Skin of body (tissue), 3 donors: ENCODE measurements at places on chromosomes 5 and 9. TPM values are rescaled to one million over a fixed set of nuclear protein-coding genes. Genes with fewer than 3 reads are reported as not detected.

DNA sequence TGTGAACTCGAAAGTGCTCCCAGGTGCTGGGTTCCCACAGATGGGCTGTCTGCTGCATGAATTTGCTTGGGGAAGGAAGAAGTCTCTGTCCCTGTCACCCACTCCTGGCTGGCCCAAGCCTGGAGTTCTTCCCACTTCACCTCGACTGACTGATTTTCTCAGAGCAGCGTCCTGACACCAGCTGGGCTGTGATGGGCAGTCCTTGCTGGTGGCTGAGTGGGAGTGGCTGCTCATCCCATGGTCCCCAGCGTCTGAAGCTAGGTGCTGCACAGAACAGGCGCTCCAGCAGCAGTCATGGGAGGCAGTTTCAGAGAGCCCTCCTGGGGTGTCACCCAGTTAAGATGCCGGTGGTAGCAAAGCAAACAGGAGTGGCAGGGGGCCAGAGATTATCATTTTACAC is 10.1 kb upstream of the NEURL1B start:
- no peak for DNase-seq

DNA sequence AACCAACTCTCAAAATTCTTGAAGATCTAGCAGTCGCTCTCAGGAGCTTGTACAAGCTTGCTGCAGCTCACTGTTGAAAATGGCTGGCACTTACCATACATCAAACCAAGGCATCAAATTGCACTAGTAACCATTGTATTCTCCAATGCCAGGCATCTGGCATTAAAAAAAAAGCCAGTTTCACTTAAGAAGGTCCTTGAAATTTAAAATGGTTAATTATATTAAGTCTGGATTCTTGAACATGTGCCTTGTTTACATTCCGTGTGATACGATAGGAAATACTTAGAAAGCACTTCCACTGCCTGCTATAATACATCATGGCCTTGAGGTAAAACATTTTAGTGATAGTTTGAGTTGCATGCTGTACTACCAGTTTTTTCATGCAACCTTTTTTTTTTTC is 300.7 kb downstream of the KDM4C start:
- DNase-seq: no peak

DNA sequence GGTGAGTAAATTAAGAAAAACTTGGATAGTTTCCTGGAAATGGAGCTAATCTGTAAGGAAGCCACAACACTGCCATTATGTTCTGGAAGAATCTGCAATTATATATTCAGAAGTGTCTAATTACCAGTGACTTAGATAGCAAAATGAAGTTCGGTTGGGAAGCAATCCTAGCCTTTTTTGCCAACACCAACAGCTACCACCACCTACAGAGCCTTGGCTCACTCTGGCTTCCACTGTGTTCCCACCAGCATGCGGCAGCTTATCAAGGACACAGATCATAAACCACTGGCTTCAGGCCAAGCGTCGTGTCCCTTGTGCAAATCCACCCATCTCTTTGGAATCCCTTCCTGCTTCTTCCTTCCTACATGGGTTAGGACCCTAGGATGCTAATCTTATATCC is 118.0 kb upstream of the PCA3 start:
- no peak for DNase-seq

Gene GPX3
- total RNA-seq: 31.1 TPM

Gene PNPLA7
- 4.4 TPM for total RNA-seq

- DNase-seq: no peak
These were observed 305.4 kb upstream of the MSX2 start for GRCh38 chr5:174418809-174419539.

GRCh38 chr5:145697251-145697990 is 137.7 kb downstream of the PRELID2 start:
- no peak for DNase-seq

Gene SHOC1
- 0.79 TPM for total RNA-seq

- no peak for DNase-seq
These were observed 5.4 kb downstream of the GDA start for GRCh38 chr9:72154468-72155285.

DNA sequence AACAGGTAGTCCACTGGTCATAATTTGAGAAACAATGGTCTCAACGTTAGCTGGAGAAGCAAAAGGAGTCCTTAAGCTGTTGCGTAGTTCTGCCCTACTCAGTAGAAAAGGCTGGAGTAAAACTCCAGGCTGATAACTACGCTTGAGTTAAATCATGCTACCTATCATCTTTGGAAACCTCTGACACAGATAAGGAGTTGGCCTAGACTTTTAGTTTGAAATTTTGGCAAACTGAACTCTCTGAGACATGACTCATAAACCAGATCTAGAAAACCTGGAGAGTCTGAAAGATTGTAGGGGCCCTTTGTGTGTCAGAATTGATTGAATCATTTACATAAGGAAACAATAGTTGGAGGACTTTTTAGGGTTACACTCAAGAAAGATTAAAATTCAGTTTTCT is 26.3 kb downstream of the NMUR2 start:
- DNase-seq: no peak

Gene MAMDC2
- total RNA-seq: 11.8 TPM

DNA sequence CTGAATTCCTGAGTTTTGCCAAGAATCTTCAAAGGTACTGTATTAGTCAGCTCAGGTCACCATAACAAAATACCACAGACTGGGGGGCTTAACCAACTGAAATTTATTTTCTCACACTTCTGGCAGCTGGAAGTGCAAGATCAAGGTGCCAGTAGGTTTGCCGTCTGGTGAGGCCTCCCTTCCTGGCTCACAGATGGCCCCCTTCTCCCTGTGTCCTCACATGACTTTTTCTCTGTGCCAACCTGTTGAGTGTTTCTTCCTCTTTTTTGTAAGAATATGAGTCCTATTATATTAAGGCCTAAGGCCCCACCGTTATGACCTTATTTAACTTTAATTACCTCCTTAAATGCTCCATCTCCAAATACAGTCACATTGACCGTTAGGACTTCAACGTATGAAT is 156.1 kb upstream of the KIF2A start:
- no peak for DNase-seq

Gene NOXA1
- total RNA-seq: 0.30 TPM

Gene PLPP7
- 4.6 TPM for total RNA-seq

Gene FAM240B
- total RNA-seq: not detected

DNA sequence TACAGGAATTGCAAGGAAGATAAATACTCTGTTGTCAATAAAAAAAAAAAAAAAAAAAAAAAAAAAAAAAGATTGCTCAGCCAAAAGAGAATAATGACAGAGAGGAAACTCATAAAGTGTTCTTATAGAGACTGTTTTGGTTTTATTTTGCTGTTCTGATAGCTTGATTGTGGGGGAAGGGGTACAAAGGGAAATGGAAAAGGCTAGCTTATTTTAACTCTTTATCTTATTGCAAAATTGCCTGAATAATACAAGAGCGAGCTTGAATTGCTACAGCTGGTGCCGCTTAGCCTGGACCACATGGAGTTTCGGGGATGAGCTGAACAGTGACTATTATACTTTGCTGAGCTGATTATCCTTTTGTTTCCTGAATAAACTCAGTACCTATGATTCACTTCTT is 31.0 kb upstream of the SHISAL2B start:
- no peak for DNase-seq

DNA sequence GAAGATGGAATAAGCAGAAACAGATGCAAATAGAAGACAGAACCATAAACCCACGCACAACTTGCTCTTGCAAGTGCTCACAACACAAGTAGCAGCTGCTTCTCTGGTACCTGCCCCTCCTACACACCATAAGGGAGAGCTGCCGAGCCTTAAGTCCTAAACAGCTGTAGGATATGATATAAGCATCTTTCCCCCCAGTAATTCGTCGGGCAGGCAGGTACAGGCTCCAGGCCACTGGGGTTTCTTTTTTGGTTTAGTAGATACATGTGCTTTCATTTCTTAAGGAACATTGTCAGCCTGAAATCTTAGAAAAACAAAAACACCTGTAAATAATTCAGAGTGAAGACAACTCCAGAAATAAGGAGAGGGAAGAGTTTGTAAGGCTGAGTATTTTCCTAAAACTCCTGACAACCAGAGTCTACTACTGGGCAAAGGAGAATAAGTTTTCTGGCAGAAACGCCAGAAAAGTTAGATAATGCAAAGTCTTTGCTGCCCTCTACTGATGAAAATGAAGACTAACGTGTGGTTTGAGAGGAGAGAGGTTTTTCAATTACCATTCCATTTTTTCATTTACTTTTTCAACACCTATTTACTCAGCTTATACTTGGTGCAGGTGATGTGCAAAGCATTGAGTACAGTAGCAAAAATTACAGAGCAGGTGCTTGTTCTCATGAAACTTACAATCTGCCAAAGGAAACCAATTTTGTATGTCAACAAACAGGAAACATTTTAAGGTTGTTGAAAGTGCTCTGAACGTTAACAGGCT is 20.1 kb upstream of the TCERG1 start:
- peak; percentile 38 for DNase-seq

DNA sequence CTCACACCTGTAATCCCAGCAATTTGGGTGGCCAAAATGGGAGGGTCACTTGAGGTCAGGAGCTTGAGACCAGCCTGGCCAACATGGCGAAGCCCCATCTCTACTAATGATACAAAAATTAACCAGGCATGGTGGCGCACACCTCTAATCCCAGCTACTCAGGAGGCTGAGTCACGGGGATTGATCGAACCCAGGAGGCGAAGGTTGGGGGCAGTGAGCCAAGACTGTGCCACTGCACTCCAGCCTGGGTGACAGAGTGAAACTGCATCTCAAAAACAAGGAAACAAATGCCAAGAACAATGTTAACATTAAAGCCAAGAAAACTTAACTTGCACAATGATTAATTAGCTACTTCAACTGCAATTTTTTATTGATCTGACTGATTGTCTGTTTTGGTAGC is 202.6 kb downstream of the ARRDC3 start:
- no peak for DNase-seq

Gene CA9
- 2.2 TPM for total RNA-seq

- peak; percentile 45 for DNase-seq
These were observed 1.1 kb upstream of the TENT4A start for GRCh38 chr5:6712142-6712576.

Gene FAXDC2
- 26.7 TPM for total RNA-seq

GRCh38 chr5:138649316-138649720 is 74.1 kb upstream of the HSPA9 start:
- DNase-seq: no peak

Gene DDX4
- not detected for total RNA-seq

DNA sequence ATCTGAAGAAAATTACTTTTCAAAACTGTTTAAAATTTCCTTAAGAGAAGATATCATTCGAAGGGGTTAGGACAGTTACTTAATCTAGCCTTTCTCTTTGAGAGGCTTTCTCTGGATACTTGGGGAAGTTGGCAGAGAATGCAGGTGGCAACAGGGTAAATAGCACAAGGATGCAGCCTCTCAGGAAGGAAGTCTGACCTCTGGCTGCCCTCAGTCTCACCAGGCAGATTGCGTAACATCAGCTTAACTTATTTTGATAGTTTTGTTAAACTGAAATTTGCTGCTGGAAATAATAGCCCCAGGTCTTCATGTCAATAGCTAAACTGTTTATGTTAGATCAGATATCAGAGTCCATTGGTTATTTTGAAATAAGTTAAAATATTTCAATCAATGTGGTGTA is 20.4 kb downstream of the CCDC192 start:
- peak; percentile 21 for DNase-seq

GRCh38 chr5:166165596-166165995 is 2125.8 kb upstream of the WWC1 start:
- DNase-seq: no peak

Gene CDH6
- total RNA-seq: 6.9 TPM

- DNase-seq: no peak
These were observed 52.2 kb upstream of the SPINK5 start for GRCh38 chr5:148011398-148012137.

Gene ARID3C
- total RNA-seq: not detected

DNA sequence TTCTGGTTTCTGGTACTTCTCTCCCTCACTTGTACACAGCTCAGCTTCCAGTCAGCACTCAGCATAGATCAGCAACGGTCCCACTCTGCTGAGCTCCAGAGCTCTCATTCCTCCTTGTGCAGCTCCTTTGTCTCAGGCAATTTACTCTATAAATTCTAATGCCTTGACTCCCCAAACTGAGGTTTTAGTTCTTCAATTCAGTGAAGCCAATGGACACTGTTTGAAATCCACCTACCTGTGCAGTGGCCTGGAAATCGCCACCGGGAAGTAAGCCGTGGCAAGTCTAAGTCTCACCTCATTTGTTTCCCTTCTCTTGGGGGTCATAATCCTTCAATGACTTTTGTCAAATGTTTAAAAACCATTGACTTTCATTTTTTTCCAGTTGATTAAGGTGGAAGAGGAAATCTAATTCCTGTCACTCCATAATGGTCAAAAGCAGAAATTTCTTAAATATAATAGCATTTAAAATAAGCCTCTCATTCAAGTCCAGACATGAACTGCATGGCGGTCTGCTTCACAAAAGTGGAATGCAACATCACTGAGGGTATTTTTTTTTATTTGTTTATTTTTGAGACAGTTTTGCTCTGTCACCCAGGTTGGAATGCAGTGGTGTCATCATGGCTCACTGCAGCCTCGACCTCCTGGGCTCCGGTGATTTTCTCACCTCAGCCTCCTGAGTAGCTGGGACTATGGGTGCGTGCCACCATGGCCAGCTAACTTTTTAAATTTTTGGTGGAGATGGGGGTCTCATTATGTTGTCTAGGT is 79.6 kb downstream of the C7 start:
- no peak for DNase-seq

DNA sequence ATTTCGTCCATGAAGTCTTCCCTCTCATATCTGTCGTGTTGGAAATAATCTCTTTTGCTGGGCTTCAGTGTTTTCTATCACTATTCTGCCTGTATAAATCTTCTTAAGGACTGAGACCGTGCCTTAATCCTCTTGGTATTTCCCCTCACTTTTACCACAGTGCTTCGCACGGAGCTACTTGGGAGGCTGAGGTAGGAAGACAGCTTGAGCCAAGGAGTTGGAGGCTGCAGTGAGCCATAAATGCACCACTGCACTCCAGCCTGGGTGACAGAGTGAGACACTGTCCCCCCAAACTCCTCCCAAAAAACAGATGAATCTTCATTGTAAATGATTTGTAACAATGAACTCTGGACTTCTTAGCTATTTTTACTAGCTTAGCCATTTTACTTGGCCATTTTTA is 57.8 kb downstream of the PHAX start:
- DNase-seq: no peak

Gene CEL
- total RNA-seq: 0.79 TPM

- DNase-seq: no peak
These were observed 257.7 kb downstream of the TLE1 start for GRCh38 chr9:81431641-81432040.

GRCh38 chr5:157351802-157352092 is 85.8 kb downstream of the CYFIP2 start:
- DNase-seq: no peak

Gene IL31RA
- 13.2 TPM for total RNA-seq

- no peak for DNase-seq
These were observed 1381.4 kb upstream of the CDH6 start for GRCh38 chr5:29811914-29812679.

DNA sequence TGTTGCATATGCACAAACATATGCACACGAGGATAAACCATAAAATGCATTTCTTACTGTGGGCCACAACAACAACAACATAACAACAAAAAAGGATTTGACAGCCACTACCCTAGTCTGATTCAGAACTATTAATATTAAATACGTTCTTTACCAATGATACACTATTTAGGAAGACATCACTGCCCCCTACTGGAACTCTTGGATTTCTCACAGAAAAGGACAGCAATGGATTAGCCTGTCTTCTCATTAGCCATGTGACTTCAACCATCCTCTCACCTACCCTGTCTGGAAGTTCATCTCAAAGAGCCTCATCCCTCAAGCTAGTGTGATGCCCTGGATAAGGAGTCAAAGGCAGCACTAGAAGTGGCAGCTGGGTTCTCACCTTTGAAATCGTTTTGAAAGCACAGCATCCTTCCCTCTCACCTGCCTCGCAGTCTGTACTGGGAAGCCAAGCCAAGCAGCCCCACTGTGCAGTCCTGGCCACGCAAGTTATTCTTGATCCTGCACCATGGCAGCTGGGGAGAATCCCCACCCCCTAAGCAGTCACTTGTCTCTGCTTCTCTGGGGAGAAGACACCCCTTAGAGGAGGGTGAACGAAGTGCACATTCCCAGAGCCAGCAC is 64.6 kb downstream of the SH3TC2 start:
- no peak for DNase-seq
